ENCODE measurements at places on chromosomes 4 and X.

DNA sequence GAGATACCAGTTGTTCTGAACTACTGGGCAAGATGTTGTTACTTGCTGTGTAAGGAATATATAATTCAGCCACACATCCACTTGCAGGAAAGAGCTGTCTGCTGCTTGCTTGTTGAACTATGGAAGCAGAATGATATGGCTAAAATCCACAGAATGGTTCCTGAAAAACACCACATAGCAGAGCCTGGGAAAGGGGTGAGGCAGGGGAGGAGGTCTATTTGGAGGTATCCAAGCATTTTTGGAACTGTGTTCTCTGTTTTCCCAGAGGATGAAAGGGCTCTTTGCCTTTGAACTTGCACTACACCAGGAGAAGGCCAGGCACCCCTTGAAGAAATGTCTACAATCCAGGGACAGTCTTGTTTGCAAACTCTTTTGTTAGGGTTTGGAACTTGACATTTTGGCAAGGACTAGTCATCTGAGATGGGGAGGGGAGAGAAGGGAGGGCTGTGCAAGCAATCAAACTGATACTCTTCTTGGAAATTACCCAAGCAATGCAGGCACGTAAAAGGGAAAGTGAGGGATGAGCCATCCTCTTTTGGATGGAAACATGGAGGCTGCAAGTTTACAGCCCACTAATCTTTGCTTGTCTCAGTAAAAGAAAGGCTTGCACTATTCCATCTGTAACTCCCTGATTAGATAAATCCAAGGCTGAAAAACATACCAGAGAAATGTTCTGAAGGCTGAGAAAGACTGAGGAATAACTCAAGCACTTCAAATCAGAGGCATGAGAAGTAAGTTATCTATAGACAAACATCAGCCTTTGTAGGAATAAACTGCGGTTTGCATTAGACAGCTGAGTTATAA is 141.0 kb downstream of the TSPAN5 start:
- DNase-seq: no peak

DNA sequence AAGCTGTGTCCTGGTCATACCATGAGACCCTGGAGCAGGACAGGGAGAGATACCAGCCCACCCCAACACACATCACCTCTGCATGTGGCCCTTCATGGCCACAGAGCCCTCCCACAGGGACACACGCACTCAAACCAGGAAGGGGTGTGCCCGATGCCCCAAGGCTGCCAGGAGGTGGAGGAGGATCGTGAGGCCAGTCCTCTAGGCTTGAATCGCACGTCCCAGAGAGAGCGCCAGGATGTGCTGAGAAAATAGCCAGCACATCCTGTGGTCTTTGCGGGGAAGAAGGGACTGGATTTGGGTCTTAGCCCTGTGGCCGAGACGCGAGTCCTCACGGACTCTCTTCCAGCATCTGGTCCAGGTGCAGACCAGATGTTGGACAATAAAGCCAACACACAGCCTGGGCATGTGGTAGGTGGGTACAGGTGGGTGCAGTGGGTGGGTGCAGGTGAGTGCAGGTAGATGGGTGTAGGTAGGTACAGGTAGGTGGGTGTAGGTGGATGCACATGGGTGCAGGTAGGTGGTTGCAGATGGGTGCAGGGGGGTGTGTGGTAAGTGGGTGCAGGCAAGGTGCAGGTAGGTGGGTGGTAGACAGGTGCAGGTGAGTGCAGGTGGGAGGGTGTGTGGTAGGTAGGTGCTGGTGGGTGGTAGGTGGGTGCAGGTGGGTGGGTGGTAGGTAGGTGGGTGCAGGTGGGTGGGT is 94.3 kb upstream of the AFAP1 start:
- DNase-seq: no peak

- DNase-seq: no peak
Observed at GRCh38 chr4:76459291-76459723, 24.3 kb downstream of the SHROOM3 start.

GRCh38 chr4:105707782-105708180 is 708 bp downstream of the INTS12 start:
- no peak for DNase-seq

DNA sequence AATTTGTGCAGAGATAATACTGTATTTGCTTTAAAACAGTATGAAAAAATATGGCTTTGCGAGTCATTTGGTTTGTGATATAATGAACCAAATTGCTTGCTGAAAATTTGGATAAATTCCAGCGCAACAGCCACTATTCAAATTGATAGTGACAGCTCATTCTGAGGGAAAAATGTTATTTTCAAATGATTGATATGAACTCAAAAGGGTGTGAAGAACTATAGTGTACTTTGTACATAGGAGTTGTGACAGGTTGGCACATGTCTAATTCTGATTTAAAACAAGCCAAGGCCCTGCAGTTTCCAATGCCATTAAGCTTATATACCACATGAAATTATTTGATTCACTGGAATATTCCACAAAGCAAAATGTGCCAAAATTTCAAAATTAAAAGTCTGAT is 1628.9 kb upstream of the AGA start:
- DNase-seq: no peak

GRCh38 chr4:52010986-52011385 is 9.2 kb downstream of the LRRC66 start:
- no peak for DNase-seq

DNA sequence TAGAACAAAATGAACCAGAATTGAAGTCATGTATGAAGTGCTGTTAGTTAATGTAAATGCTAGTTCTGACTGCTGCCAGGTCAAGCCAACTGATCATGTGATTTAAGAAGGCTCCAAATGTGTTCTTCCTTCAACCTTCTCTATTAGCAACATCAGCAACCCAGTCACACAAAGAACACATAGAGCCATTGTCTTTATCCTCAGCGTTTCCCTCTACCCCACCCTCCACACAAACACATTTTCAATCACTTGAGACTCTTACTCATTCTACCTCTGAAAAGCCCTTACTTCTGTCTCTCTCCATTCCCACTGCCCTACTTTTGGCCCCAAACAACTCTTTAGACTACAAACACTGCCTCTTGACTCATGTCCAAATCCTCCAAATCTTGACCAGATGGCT is 89.7 kb upstream of the KDR start:
- no peak for DNase-seq

GRCh38 chr4:99447079-99447478 is 11.9 kb upstream of the ADH7 start:
- no peak for DNase-seq

DNA sequence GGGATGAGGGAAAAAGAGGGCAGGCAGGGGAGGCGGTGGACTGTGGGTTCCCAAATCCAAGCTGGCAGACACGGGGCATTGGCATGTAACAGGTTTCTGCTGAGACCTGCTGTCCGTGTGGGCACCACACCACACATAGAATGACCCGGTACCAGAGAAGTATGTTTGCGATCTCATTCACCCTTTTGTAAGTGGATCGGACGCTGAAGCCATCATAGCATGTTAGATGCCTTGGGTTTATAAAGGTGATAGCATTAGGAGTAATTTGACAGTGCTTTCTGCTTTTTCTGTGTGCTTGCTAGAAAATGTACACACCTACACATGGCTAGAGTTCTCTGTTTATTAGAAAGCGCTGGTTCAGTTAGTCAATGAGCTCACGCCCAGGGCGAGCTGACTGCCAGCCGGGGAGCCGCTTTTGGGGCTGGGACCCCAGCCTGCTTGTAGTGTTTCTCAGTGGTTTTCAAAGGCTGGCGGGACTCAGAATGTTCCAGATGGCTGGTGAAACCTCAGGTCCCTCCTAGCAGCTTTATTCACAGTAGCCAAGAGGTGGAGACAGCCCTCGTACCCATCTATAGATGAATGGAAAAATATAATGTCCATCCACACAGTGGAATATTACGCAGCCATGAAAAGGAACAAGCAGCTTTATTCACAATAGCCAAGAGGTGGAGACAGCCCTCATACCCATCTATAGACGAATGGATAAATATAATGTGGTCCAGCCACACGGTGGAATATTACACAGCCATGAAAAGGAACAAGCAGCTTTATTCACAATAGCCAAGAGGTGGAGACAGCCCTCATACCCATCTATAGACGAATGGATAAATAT is 579 bp downstream of the IL3RA start:
- no peak for DNase-seq

DNA sequence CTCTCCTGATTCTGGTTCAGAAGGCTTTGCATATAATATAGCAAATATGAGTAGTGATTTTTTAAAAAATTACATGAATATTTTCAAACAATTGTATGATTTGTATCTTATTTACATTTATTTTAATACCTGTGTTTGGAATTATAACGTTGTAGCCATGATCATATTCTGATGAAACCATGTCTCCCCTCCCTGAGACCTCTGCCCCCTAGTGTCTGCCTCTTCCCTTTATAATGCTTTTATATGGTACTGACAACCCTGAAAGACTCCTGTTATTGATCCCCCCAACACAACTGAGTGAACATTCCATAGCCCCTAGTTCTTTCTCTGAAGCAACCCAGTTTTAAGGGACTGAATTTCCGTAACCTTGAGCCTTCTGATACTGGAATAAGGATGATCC is 187.4 kb downstream of the SOX3 start:
- no peak for DNase-seq

GRCh38 chrX:124393238-124393637 is 46.9 kb downstream of the SH2D1A start:
- no peak for DNase-seq

DNA sequence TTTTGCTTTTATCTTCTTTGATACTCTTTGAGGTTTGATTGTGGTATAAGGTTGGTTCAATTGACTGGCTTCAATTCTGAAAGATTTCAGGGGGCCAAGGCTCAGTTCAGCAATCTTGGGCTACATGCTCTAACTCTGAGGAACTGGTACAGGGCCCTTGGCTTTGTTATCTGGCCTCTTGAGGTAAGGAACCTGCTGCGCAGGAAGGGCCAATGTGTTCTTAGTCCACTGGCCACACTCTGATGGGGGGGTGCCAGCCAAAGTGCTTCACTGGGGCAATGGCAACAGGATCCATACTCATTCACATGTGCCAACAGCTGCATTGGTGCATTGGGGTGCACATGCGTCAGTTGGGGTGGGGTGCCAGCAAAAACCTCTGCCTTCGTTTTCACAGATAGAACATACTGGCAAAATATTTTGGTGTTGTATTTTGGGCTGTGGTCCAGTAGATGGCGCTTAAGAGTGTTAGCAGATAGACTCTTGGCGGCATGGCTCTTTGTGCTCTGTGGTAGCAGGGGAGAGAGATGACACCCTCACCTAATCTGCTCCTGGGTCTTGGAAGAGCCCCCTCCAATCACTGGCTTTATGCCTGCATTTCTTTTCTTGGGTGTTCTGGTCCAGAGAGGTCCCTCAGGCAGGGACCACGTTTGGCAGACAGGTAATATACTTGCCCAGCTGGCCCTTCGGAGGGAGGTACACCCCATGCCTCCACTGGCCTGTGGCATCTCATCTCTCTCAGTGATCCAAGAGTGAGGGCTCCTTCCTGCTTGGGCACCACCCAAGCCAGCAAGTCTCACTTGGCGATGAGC is 42.9 kb downstream of the NDST3 start:
- no peak for DNase-seq

GRCh38 chr4:165539801-165540200 is 161.0 kb downstream of the CPE start:
- DNase-seq: no peak

DNA sequence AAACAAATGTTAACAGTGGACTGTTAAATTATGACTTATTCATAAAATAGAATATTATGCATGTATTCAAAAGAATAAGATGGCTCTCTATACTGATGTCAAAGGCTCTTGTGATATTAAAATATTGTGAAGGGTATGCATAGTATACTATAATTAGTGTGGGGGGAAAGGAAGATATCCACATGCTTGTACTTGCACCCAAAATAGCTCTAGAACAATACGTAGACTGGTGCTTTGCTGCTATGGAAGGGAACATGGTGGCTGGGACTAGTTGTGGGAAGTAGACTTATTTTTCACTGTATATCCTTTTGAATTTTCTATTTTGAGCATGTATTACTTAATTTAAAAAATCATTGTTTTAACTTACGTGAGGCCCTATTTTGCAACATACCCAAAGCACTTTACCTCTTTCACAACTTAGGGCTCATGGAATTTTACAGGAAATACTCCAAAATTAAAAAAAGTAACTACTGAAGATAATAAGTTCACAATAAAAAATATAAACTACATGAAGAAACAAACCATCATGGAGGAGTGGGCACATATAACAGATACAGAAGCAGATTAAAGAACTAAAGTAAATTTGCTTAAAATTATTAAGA is 7.9 kb downstream of the PGRMC2 start:
- no peak for DNase-seq

DNA sequence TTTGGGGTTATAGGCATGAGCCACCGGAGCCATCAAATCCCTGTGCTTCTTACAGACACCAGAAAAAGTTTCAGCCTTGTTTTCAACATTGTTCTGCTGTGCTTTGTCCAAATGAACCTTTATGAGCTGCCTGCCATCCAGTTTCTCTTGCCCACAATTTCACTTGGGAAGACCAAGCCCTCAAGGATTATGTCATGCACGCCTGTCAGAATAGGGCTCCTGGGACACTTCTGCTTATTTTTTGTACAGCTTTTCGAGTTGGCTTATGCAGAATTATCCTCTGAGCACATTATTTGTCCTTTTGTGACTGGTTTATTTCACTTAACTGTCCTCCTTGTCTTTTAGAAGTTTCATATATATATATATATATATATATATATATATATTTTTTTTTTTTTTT is 16.2 kb downstream of the UBE2K start:
- no peak for DNase-seq

- DNase-seq: no peak
Observed at GRCh38 chrX:9148615-9149399, 114.9 kb upstream of the FAM9B start.

- no peak for DNase-seq
Observed at GRCh38 chr4:134740290-134740689, 538.7 kb upstream of the PABPC4L start.

- DNase-seq: no peak
Observed at GRCh38 chrX:94389044-94389443, 715.0 kb downstream of the FAM133A start.

- DNase-seq: no peak
Observed at GRCh38 chrX:154712781-154713740, 37.8 kb downstream of the GAB3 start.

- DNase-seq: no peak
Observed at GRCh38 chrX:80578517-80579105, 158.4 kb downstream of the TENT5D start.

DNA sequence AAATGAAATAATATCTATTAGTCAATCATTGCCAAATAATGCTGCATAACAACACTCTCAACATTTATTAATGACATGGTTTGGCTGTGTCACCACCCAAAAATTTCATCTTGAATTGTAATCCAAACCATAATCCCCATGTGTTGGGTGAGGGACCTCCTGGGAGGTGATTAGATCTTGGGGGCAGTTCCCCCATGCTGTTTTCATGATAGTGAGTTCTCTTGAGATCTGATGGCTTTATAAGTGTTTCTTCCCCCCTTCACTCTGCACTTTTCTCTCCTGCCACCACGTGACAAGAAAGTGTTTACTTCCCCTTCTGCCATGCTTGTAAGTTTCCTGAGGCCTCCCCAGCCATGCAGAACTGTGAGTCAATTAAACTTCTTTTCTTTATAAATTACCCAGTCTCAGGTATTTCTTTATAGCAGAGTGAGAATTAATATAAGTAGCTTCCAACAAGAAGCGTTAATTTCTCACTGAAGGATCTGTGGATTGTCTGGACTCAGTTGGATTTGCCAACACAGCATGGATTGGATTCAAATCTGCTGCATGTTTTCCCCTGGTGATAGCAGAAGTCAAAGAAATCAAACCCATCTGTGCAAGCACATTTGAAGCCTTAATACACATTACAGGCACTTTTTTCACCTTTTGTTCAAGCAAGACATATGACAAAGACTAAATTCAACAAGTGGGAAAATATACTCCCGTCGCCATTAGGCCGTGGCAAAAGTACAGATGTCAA is 216.6 kb downstream of the PDGFC start:
- DNase-seq: peak; percentile 57
